ENCODE measurements at places on chromosomes 5 and 9.

- no peak for DNase-seq
These were observed 17.9 kb upstream of the NRARP start for GRCh38 chr9:137319739-137320551.

DNA sequence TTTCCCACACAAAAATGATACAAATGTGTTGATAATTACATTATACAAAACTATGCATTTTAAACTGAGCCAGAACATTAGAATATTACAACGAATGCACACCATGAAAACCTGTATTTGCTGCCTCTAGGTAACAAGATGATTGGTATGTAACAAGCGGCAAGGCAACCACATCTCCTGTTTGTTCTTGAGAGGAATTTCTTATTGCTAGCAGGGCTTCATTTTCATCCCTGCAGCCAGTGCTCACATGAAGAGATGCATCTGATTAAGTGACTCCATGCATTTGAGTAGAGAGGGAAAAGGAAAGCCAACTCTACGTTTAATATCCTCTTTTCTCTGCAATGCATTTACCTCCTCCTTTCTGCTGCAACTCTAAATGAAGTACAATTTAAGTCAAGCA lies 36.6 kb downstream of the FRMD3 start:
- DNase-seq, result no peak

DNA sequence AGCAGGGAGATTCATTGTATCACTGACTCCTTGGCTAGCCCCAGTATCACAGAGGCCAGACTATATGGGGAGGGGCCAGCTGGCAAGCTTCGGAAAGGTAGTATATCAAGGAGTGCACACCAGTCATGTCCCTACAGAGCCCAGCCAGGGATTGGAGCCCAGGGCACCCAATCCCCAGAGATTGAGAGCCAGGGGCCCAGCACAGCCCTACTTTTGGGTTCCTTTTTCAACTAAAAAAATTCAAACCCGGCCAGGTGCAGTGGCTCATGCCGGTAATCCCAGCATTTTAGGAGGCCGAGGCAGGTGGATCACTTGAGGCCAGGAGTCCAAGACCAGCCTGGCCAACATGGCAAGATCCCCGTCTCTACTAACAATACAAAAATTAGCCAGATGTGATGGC lies 5.4 kb upstream of the MYORG start:
- no peak for DNase-seq

DNA sequence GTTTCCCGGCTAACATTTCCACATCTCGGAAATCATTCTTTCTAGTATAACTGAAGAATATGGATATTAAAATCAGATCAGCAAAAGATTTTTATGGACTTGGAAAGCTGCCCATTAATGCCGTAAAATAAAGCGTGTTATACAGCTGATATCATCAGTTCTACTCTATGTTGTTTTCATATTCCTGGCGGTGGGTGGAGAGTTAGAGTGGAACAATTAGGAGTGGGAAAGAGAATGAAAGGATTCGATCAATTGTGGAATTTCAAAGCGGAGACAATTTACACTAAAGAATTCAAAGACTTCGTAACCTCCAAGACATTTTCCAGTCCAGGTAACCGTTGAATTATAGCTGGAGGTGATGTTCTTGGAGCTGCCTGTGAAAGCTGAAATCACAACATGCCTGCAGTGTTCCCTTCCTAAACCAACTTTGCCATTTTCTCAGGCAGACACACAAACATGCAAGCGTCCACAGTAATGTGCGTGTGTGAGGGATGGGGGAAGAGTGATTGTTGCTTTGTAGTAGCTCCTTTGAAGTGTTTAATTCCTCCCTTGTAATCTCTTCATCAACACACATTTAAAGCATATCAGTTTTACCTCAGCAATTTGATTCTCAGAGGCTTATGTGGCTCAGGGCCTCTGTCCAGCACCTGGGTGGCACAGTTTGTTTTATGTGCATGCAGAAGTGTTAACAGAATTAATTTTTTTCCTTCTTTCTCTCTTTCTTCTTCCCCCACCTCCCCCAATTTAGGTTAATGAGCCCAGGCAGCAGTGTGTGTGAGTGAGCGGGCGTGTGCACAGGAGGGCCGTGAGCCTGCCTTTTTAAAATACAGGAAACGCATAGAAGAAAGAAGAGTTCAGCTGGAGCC lies 544.1 kb downstream of the RAB3C start:
- DNase-seq, result peak; percentile 1

DNA sequence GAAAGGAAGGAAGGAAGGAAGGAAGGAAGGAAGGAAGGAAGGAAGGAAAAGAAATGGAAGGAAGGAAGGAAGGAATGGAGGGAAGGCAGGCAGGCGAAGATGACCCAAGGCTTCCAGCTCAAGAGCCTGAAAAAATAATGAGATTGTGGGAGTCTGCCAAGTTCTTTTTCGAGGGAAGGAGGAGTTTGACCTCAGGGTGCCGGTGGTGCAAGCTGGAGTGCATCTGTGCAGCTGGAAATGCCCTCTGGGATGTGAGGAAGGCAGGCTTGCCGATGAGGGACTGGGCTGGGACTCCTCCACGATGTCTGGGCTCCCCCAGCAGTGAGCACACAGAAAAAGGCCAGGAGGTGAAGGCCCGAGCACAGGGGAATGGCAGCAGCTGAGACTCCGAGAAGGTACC lies 154.9 kb upstream of the DAPK1 start:
- DNase-seq, result no peak

DNA sequence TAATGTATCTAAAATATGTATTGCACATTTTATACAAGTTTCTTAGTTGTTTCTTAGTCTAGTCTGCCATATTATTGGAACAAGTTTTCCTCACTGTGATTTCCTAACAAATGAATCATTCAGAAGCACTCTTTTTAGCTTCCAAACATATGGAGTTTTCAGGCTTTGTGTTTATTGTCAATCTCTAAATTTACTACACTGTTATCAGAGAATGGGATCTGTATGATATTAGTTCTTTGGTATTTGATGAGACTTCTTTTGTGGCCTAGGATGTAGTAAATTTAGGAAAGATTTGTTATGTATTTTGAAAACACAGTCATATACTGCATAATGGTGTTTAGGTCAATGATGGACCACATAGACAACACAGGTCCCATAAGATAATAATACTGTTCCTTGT lies 25.7 kb downstream of the SREK1IP1 start:
- DNase-seq, result no peak

DNA sequence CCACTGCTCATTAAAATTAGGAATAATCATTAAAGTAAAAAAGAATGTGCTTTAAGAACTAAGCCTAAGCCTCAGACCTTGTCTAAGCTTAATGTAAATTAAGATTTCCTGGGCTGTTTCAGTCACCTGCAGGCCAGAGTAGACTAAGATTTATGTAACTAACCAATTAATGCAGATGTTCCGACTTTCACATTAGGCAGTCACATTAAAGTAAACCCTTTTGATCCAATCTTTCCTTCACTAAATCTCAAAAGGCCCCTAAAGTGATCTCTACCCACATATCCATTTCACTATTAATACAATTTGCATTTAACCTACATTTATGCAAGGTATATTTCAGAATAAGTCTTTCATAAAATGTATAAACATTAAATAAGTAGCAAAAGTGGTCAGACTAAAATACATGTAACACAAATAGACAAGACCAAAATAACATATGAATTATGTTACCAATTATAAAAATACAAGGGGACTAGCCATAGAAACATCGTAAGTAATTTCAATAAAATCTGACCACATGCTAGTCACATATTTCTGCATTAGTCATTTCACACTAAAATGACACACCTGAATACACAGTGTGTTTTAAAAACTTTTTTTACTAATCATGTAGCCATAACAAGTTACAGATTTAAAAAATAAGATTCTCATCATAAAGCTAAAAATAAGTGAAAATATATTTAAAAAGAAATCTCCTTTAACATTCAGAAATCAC lies 7.7 kb downstream of the NR3C1 start:
- no peak for DNase-seq

GRCh38 chr9:107637421-107638420 lies 148.2 kb upstream of the KLF4 start:
- DNase-seq, result no peak

DNA sequence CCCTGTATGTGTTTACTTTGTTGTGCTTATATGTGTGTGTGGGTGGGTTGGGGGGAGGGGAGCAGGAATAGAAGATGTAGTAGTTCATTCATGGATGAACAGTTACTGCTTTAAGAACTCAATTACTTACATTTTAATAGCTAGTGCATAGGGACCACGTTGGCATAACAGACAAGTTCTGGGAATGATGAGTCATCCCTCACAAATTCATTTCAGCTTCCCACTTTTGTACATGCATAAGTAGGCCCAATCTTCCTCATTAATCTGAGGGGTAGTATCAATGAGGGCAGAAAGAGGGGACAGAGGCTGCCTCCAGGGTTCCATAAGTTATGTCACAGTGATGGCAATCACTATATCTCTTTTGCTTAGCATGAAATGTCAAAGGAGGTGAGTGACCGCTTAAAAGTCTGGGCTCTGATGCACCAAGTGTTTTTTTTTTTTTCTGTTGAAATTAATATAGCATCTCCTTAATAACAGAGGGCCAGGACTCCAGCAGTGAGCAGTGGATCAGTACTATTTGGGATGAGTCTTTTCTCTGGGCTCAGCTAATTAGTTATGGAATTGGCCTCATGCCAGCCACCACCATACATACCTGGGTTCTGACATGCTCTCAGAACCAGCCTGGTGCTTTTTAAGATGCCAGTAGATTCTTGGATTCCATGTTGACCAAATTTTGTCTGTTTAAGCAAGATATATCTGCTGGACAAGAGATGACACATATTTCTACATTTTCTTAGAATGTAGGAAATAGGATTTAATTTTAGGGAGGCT lies 37.1 kb downstream of the PRDM6 start:
- DNase-seq, result no peak

Data from activated gamma-delta T cell treated with anti-CD3 and anti-CD28 coated beads, Interleukin-2, amount 50 U/mL, for 16 hours (primary cell).